Kidney (tissue), 22 donors: ENCODE measurements at places on chromosomes 16 and 17. TPM values are rescaled to one million over a fixed set of nuclear protein-coding genes. Genes with fewer than 3 reads are reported as not detected.
A peak's percentile ranks its signal among the peaks of the same experiment; 100 is the strongest.

GRCh38 chr17:82787081-82787848, 35.4 kb downstream of the TBCD start:
- no peaks in the 10 kb centered on the region for H3K36me3 ChIP-seq
- H3K4me3 ChIP-seq: no peak overlapping the region
- H3K4me1 ChIP-seq: no peaks in the 10 kb centered on the region
- no peaks in the 10 kb centered on the region for H3K27me3 ChIP-seq
- DNase-seq: no peak
- no peak overlapping the region for H3K27ac ChIP-seq

DNA sequence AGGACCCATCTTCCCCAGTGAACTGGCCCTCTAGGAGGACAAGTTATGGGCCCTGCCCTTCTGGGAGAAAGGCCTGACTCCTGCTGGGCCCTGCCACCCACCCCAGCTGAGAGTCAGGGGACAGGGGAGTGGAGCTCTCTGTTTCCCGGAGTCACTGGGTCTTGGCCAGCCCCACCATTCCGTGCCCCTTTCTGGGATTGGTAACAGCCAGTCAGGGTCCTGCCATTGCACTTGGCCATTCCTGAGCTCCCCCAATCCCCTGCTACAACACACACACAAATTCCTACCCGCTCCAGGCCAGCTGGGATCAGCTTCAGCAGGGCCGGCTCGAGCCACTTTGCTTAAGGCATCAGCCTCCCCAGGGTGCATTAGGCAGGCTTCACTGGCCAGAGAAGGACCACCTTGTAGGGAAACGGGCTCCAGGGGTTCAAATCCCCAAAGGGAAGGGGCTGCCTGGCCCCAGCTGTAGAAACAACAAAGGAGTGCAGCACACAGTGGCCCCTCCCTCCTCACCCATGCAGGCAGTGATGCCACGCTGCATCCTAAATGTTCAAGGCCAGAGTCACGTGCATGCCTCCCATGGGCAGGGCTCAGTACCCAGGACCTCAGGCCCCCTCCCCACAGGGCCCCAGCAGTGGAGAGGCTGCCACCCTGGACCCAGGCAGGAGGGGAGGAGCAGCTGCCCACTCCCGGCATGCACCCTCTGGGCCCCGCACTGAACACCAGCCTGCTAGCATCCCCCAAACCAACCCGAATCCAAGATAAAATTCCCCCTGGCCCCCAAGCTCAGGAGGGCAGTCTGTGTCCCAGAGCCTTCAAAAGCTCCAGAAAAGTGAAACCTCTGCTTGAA, 37.7 kb downstream of the C16orf78 start:
- H3K27ac ChIP-seq: no peak overlapping the region
- DNase-seq: no peak
- H3K27me3 ChIP-seq: no peaks in the 10 kb centered on the region

DNA sequence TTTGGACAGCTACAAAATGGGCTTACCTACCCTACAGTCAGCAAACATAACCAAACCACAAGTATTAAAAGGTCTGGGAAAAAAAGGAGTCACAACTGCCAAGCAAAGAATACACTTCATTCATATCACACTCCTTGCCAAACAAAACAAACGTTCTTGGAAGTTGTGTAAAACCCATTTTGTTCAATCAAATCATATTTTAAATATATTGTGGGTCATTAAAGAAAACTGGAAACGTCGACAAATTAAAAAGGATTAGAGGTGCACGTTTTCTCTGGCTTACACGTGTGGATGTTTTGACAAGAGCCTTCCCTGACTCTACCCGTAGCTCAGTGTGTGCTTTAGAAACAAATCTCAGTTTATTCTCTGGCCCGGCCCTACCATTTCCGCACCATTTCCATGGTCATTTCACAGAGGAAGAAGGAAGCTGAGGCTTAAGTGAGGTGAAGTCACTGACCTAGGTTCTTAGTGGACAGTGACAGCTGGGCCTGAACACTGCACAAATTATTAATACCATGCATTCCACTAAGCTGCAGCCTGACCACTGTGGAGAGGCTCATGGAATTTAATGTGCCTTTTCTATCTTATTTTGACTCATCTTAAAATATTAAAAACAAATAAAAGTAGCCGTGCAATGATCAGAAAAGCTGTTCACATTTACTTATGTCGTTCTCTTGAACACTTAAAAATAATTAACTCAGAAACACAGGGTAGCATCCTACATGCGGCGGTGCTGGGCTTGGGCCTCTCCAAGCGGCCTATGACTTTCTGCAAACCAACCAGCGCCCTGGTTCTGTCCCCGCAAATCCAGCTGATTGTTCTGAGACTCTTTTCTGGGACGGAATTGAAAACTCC, 968 bp downstream of the CEP112 start:
- H3K27ac ChIP-seq: peak overlapping the region; percentile 49
- DNase-seq: peak; percentile 54

GRCh38 chr17:4840893-4841242, 7.7 kb downstream of the MINK1 start:
- no peaks in the 10 kb centered on the region for H3K27me3 ChIP-seq
- no peak for DNase-seq
- no peaks in the 10 kb centered on the region for H3K36me3 ChIP-seq
- no peak overlapping the region for H3K27ac ChIP-seq
- no peak overlapping the region for H3K4me3 ChIP-seq

- DNase-seq: no peak
- peak overlapping the region; percentile 85 for H3K27ac ChIP-seq
- no peaks in the 10 kb centered on the region for H3K27me3 ChIP-seq
- H3K4me1 ChIP-seq: peaks cover 13% of the 10 kb centered on the region
Measured at GRCh38 chr16:15641753-15642556, 999 bp downstream of the MARF1 start.

GRCh38 chr16:46830417-46830901, 521 bp downstream of the C16orf87 start:
- no peaks in the 10 kb centered on the region for H3K27me3 ChIP-seq
- H3K27ac ChIP-seq: peak overlapping the region; percentile 69
- H3K36me3 ChIP-seq: no peaks in the 10 kb centered on the region
- H3K4me3 ChIP-seq: peak overlapping the region; percentile 80

- H3K27me3 ChIP-seq: no peaks in the 10 kb centered on the region
- no peaks in the 10 kb centered on the region for H3K36me3 ChIP-seq
- DNase-seq: no peak
Measured at GRCh38 chr17:76988796-76989195, 120.6 kb downstream of the MGAT5B start.

GRCh38 chr16:29820271-29820701, at the start of gene MVP:
MVP (plus strand) TSS chr16:29820462; CDS start chr16:29830550, 10,088 bp downstream.
- peaks cover 25% of the 10 kb centered on the region for H3K4me1 ChIP-seq
- DNase-seq: peak; percentile 60
- no peaks in the 10 kb centered on the region for H3K36me3 ChIP-seq

DNA sequence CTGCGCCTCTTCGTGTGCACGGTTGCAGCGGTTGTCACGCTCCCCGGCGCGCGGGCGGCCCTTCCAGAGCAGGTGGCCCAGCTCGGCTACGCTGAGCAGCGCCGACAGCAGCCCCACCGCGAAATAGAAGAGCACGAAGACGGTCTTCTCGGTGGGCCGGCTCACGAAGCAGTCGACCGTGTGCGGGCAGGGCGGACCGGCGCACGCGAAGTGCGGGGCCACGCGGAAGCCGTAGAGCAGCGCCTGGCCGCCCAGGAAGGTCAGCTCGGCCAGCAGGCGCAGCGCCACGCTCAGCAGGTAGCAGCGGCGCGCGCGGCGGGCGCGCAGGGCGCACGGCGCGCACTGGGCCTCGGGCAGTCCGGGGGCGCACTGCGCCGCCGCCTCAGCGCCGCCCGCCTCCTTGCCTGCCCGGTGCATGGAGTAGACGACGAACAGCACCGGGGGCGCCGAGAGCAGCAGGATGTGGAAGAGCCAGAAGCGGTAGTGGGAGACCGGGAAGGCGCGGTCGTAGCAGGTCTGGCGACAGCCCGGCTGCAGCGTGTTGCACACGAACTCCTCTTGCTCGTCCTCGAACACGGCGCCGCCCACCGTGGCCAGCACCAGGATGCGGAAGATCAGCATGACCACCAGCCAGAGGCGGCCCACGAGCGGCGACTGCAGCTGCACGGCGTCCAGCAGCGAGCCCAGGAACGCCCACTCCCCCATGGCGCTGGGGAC, 1.3 kb downstream of the GJD3 start:
- no peaks in the 10 kb centered on the region for H3K36me3 ChIP-seq
- H3K27me3 ChIP-seq: peaks cover 5% of the 10 kb centered on the region
- DNase-seq: peak; percentile 66
- peak overlapping the region; percentile 51 for H3K4me3 ChIP-seq

GRCh38 chr17:69717214-69717613, 302.7 kb downstream of the MAP2K6 start:
- H3K27me3 ChIP-seq: no peaks in the 10 kb centered on the region
- no peak for DNase-seq
- peak overlapping the region; percentile 56 for H3K27ac ChIP-seq
- no peaks in the 10 kb centered on the region for H3K36me3 ChIP-seq

GRCh38 chr17:35969558-35970380, 11.5 kb downstream of the CCL16 start:
- H3K4me3 ChIP-seq: no peak overlapping the region
- H3K27me3 ChIP-seq: no peaks in the 10 kb centered on the region
- peaks cover 14% of the 10 kb centered on the region for H3K4me1 ChIP-seq
- H3K27ac ChIP-seq: no peak overlapping the region
- peak; percentile 88 for DNase-seq

- no peaks in the 10 kb centered on the region for H3K4me1 ChIP-seq
- no peaks in the 10 kb centered on the region for H3K27me3 ChIP-seq
- H3K4me3 ChIP-seq: no peak overlapping the region
- H3K36me3 ChIP-seq: no peaks in the 10 kb centered on the region
- DNase-seq: no peak
Measured at GRCh38 chr16:49409121-49409520, 35.5 kb downstream of the C16orf78 start.

- no peaks in the 10 kb centered on the region for H3K27me3 ChIP-seq
- peak overlapping the region; percentile 38 for H3K27ac ChIP-seq
Measured at GRCh38 chr16:13919330-13919682, 648 bp upstream of the ERCC4 start.

DNA sequence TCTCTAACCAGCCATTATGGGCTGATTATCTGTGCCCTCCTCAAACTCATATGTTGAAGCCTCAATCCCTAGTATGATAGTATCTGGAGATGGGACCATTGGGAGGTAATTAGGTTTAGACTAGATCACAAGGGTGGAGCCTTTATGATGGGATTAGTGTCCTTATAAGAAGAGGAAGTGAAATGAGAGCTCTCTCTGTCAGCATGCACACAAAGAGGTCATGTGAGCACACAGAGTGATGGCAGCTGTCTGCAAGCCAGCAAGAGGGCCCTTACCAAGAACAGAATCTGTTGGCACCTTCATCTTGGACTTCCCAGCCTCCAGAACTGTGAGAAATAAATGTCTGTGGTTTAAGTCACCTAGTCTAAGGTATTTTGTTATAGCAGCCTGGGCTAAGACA, 101.9 kb downstream of the PCTP start:
- H3K4me1 ChIP-seq: no peaks in the 10 kb centered on the region
- H3K27ac ChIP-seq: no peak overlapping the region
- H3K27me3 ChIP-seq: no peaks in the 10 kb centered on the region
- no peaks in the 10 kb centered on the region for H3K36me3 ChIP-seq
- no peak for DNase-seq

- H3K27ac ChIP-seq: peak overlapping the region; percentile 88
- H3K27me3 ChIP-seq: no peaks in the 10 kb centered on the region
- no peaks in the 10 kb centered on the region for H3K36me3 ChIP-seq
- peak; percentile 89 for DNase-seq
Measured at GRCh38 chr17:57898487-57899311, 48.9 kb upstream of the MRPS23 start.

GRCh38 chr17:83178533-83179304, 99.3 kb downstream of the METRNL start:
- no peak overlapping the region for H3K4me3 ChIP-seq
- H3K4me1 ChIP-seq: no peaks in the 10 kb centered on the region
- DNase-seq: peak; percentile 60
- no peaks in the 10 kb centered on the region for H3K27me3 ChIP-seq
- H3K36me3 ChIP-seq: no peaks in the 10 kb centered on the region
- no peak overlapping the region for H3K27ac ChIP-seq

- H3K4me3 ChIP-seq: no peak overlapping the region
- no peaks in the 10 kb centered on the region for H3K36me3 ChIP-seq
Measured at GRCh38 chr17:73503560-73503959, 140.7 kb downstream of the SDK2 start.

DNA sequence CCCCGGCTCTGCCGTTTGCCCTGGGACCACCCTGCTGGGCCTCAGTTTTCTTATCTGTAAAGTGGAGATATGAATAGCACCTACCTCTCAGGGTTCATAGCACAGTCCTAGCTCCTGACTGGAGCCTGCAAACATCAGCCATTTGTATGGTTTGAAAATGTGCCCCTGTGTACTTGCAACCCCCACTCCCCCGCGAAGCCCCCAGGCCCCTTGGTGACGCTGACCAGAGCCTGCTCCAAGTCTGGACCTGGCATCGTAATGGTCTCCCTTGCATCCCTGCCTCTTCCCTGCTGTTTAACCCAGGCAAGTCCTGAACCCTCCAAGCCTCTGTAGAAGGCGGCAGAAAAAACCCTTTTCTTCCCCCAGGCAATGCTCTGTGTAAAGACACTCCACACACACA, 128.0 kb downstream of the IRF8 start:
- H3K4me3 ChIP-seq: no peak overlapping the region
- no peaks in the 10 kb centered on the region for H3K36me3 ChIP-seq
- no peak overlapping the region for H3K27ac ChIP-seq

DNA sequence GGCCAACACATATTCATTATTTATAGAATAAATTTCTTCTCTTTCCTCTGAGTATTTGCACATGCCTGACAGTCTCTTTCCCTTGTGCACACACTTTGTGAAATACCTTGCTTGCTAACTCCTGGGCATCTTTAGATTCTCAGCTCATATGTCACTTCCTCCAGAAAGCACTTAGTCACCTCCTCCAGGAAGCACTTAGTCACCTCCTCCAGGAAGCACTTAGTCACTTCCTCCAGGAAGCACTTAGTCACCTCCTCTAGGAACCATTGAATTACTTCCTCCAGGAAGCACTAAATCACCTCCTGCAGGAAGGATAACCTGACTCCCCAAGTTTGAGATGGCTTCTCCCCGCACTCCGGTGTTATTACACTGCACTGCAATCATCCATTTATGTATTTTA, 462.5 kb upstream of the EEF2KMT start:
- DNase-seq: no peak
- no peak overlapping the region for H3K4me3 ChIP-seq
- no peaks in the 10 kb centered on the region for H3K36me3 ChIP-seq

DNA sequence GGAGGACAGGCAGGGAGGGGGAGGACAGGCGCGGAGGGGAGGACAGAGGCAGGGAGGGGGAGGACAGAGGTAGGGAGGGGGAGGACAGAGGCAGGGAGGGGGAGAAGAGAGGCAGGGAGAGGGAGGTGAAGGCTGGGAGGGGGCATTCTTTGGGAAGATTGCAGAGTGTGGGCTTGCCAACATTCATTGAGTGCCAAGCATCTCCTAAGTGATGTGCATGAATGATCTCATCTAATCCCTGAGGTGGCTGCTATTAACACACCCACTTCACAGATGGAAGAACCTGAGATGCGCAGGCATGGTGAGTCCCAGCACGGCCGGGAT, 58.3 kb downstream of the NT5M start:
- H3K27me3 ChIP-seq: no peaks in the 10 kb centered on the region
- H3K27ac ChIP-seq: no peak overlapping the region
- H3K4me1 ChIP-seq: no peaks in the 10 kb centered on the region
- no peak for DNase-seq
- no peaks in the 10 kb centered on the region for H3K36me3 ChIP-seq

- no peak overlapping the region for H3K4me3 ChIP-seq
- H3K36me3 ChIP-seq: no peaks in the 10 kb centered on the region
- H3K27ac ChIP-seq: no peak overlapping the region
Measured at GRCh38 chr16:22075776-22076175, 16.6 kb upstream of the VWA3A start.

TBC1D3K gene
- not detected for polyA plus RNA-seq

BTBD17 gene
- not detected for polyA plus RNA-seq

TANC2 gene
- polyA plus RNA-seq: 3.2 TPM

HOXB5 gene
- 12.3 TPM for polyA plus RNA-seq

RASL10B gene
- 1.5 TPM for polyA plus RNA-seq

DDX19B gene
- polyA plus RNA-seq: 25.6 TPM

KRTAP16-1 gene
- not detected for polyA plus RNA-seq

APPBP2 gene
- 10.9 TPM for polyA plus RNA-seq

CBFA2T3 gene
- 0.75 TPM for polyA plus RNA-seq

CMTM2 gene
- polyA plus RNA-seq: not detected
